ENCODE measurements at places on chromosomes 16 and 17. TPM values are rescaled to one million over a fixed set of nuclear protein-coding genes. Genes with fewer than 3 reads are reported as not detected.

- peak; percentile 40 for ATAC-seq
These were observed 6.2 kb downstream of the SLC12A3 start for GRCh38 chr16:56871172-56871593.

GRCh38 chr16:8519179-8519578 lies 71.1 kb downstream of the TMEM114 start:
- no peak for ATAC-seq

GRCh38 chr17:64615028-64615677 lies 47.0 kb downstream of the SMURF2 start:
- ATAC-seq, result no peak

GRCh38 chr16:65384441-65384840 lies 262.6 kb upstream of the CDH11 start:
- ATAC-seq, result no peak

DNA sequence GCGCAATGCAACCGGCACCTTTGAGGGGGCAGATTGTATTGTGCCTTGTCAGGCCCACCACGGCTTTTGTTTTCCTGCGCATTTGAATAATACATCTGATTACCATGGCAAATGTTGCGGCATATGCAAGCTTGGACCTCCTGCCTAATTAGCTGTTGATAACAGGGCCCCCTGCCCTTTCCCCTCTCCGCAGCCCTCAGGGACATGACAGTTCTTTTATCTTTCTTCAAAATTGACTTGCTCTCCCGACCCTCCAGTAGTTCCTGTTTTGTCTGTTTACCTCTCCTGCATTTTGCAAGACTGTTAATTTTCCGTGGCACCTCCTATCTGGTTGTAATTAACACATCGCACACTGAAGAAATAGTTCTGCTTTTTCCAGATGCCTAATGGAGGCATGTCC lies 86.8 kb downstream of the RBFOX1 start:
- ATAC-seq, result no peak

- no peak for ATAC-seq
These were observed 722.0 kb upstream of the SOX9 start for GRCh38 chr17:71398800-71399219.

DNA sequence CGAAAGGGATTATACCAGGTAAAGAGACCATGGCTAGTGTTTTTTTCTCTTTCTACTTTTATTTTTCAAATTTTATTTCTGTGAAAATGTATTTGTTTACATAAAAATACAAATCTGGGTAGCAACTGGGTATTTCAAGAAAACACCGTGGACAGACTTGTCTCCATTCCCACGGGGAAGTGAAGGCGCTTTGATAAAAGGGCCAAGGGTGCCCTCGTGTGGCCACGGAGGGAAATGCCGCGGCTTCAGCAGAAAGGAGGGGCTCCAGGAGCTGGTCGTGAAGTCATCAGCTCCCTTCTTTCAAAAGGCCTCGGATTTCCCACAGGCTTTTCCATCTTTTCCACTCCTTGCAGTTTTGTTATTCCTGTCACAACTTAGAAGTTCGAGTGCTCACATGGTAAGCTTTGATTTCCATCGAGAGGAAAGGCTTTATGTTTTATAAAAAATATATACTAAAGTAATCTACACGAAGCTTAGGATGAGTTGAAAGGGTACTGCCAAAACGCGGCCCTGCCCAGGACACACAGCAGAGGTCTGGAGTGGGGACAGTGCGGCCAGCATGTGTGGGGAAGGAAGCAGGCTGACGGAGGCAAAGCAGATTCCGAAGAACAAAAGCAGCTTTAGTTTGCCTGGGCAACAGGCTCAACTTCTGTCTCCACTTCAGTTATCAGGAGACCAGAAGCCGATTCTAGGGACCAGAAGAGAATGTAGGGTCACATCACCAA lies 15.3 kb upstream of the MNT start:
- ATAC-seq, result peak; percentile 84

DNA sequence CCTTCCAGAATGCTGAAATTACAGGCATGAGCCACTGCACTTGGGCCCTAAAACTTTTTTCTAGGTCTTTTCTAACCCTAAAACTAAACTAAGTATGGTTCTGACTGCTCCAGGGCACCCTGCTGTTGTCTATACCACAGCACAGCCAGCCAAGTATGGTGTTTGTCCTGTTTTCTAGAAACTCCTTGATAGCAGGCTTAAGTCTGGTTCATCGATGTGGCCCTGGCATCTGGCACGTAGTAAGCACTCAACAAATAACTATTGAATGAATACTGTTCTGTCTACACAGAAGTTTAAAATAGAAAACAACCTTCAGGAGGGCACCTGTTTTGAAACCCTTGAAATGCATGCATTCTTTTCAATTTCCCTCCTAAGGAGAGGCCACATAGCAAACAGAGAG lies 44.5 kb upstream of the AKAP1 start:
- no peak for ATAC-seq

- peak; percentile 57 for ATAC-seq
These were observed 6.0 kb downstream of the PPM1D start for GRCh38 chr17:60606036-60606435.

GRCh38 chr17:80873307-80873951 lies 118.2 kb upstream of the CHMP6 start:
- no peak for ATAC-seq

DNA sequence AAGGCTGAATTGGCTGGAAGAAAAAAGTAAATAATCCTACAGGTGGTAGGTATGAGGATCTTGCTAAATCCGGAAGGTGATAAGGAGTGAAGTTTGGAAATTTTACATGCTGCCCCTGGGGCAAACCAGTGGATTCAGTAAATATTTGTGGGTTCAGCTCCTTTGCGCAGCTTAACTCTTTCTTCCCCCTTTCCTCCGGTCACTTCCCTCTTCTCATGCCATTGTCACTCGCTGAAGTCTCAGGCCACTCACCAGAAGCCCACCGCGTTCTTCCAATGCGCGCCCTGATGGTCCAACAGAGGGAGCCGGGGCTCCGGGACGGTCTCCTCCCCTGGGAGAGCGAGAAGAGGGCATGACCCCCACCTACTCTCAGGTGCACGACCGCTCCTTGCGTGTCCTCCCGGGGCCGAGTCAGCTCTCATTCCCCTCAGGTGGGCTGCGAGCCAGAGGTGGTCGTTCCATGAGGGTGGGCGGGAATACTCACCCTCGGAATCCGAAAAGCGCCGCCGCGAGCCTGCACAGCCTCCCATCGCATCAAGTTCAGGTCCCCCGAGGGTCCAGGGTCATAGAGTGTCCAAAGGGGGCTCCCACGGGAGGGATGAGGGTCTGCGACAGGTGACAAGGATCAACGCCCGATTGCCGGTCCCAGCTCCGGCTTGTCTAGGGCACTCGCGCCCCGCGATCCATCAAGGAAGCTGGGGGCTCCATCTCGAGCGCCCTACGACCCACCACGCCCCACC lies 474 bp downstream of the CLN3 start:
- no peak for ATAC-seq

GRCh38 chr17:54194268-54194667 lies 371.5 kb downstream of the KIF2B start:
- no peak for ATAC-seq

DNA sequence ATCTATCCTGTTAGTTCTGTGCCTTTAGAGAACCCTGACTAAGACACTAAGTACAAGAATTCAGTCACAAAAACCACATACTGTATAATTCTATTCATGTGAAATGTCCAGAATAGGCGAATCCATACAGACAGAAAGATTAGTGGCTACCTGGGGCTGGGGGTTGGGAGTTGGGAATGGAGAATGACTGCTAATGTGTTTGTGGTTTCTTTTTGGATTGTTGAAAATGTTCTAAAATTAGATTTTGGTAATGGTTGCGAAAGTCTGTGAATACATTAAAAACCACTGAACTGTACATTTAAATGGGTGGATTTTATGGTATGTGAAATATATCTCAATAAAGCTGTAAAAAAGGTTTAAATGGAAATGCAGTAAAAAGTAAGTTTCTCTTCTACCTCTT lies 80.4 kb upstream of the AKTIP start:
- no peak for ATAC-seq

DNA sequence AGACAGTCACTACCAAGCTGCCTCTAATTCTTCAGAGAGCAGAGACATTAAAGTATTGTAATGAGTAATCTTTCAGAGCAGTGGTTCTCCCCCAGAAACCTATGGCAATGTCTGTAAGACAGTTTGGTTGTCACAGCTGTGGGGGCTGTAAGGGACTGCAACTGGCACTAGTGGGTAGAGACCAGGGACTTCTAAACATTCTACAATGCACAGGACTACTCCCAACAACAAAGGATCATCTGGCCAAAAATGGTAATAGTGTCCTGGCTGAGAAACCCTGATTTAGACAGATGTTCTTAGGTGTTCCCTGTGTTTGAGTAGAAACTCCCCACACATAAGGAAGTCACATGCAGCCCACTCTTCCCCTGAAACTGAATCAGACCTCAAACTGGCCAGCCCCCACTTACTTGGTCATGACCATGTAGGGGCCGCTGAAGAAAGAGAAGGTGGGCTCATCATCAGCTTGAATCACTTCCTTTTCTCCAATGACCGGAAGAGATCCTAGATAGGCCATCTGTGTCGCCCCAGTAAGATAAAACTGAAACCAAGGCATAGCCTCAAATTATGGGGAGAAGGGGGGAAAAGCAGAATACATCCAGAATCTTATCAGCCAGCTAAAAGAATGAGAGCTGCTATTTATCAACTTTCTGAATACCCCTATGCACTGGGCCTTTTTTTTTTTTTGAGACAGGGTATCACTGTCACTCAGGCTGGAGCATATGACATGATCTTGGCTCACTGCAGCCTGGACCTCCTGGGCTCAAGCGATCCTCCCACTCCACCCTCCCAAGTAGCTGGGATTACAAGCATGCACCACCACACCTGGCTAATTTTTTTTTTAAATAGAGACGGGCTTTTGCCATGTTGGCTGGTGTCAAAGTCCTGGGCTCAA lies 75.8 kb downstream of the TEX14 start:
- peak; percentile 72 for ATAC-seq

- no peak for ATAC-seq
These were observed 6.3 kb downstream of the SPNS3 start for GRCh38 chr17:4440021-4440420.

DNA sequence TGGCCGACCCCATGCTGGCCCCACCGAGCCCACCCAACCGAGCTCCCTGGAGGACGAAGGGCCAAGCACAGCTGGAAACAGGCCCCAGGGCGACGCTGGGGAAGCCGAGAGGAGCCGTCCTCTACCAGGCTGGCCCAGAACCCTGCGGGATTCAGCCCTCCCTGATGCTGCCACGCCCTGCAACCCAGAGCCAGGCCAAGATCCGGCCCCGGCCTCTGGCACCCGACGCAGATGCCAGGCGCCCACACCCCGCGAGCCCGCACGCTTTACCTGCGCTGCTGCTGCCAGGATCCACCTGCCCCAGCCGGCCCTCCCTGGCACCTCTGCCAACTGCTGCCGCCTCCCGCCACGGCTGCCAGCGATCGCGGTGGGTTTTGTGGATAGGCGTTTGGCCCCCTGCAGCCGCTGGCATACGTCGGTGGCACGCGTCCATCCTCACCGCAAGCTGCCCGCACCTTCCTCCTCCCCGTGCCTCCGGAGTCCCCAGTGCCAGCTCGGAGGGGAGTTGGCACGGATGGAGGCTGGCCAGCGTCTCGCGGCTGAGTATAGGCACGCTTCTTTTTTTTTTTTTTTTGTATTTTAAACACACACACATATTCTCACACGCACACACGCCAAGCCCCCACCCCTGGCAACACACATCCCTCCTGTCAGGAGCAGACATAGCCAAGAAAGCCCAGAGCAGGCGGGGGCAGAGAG lies 41.3 kb upstream of the ACSF3 start:
- ATAC-seq, result no peak

DNA sequence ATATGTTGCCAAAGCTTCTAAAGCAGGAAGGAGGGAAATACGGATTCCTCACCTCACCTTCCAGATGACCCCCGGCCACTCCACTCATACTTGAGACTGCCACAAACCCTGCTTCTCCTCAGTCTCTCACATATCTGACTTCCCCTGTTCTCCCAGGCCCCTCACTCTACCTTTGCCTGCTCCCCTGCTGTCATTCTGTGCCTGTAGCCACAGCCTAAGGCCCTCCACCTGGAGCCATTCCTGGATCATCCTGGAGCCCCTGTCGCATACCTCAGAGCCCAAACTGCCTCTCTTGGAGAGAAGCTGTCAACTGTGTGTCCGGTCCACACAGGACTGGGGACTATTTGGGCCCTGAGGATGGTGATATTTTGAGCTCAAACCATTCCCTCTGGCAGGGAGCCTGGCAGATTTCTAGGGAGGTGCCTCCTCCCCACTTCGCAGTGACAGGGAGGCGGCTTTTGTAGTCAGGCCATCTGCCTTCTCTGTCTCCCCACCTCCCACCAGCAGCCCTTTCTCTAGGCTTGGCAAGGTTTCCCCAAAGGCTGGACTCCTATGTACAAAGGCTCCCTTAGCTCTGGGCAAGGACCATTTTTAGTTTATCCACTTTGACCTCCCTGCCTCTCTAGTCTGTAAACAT lies 2.3 kb upstream of the MED24 start:
- ATAC-seq, result no peak

- no peak for ATAC-seq
These were observed 22.7 kb upstream of the TMEM101 start for GRCh38 chr17:44037471-44037870.

GRCh38 chr17:80929449-80929848 lies 62.2 kb upstream of the CHMP6 start:
- no peak for ATAC-seq

DNA sequence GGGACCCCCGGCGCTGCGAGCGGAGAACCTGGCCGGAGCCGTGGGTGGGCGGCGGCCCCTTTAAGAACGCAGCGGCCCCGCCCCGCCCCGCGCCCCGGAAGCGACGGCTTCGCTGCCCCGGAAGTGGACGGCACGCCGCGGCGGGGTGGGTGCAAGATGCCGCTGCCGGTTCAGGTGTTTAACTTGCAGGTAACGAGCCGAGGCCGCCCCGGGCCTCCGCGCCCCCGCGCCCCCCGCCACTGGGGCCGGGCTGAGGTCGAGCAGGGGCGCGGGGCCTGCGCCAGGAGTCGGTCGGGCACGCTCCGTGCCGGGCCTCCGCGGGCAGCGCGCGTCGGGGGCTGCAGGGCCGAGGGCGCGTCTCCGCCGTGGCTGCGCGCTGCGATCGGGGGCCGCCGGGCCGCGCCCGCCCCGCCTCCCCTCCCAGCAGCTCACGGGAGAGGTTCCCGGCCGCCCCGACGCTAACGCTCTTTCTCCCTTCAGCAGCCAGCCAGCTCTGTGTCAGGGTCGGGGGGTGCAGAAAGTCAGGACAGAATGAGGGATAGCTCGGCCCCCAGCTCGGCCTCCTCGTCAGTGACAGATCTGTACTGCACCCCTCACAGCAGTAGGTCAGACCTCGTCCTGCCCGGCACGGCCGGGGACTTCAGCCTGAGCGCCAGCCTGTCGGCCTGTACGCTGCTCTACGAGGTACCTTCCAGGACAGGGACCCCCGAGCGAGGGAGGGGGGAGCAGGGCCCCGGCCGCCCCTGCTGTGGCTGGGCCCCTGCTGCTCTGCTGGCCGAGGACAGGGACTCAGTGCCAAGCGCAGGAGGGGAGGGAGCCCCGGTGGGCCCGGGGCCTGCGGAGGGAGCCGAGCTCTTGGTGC lies at the start of the genes GPS1 and RFNG:
Gene GPS1, plus strand, starts transcription at position 123 of the 862 bp plus-strand sequence. Its CDS starts 34 bp downstream, at position 157.
Gene RFNG, minus strand, starts transcription at position 36 of the 862 bp plus-strand sequence. CDS start 45 bp downstream, outside the sequence.
- peak; percentile 94 for ATAC-seq

Gene TLCD1
- 13.4 TPM for total RNA-seq

Gene GCGR
- total RNA-seq, result not detected

Gene SCIMP
- not detected for total RNA-seq

Gene SLC22A31
- total RNA-seq, result 0.34 TPM

Gene ABCC11
- 0.19 TPM for total RNA-seq

Gene C16orf46
- total RNA-seq, result not detected

Gene MVD
- 84.3 TPM for total RNA-seq

Gene ZPBP2
- total RNA-seq, result 0.67 TPM

Gene FLOT2
- total RNA-seq, result 85.8 TPM

Gene XPO6
- 238 TPM for total RNA-seq

Gene FAAP100
- total RNA-seq, result 26.9 TPM

Gene NECAB2
- total RNA-seq, result not detected

Gene CD300LG
- total RNA-seq, result not detected

Gene CCL14
- not detected for total RNA-seq
